Stimulated activated CD4-positive, alpha-beta T cell treated with anti-CD3 and anti-CD28 coated beads, Interleukin-2, amount 100 ng/mL, for 4 hours (primary cell): ENCODE measurements at places on chromosomes 16 and 17.
A peak's percentile ranks its signal among the peaks of the same experiment; 100 is the strongest.

DNA sequence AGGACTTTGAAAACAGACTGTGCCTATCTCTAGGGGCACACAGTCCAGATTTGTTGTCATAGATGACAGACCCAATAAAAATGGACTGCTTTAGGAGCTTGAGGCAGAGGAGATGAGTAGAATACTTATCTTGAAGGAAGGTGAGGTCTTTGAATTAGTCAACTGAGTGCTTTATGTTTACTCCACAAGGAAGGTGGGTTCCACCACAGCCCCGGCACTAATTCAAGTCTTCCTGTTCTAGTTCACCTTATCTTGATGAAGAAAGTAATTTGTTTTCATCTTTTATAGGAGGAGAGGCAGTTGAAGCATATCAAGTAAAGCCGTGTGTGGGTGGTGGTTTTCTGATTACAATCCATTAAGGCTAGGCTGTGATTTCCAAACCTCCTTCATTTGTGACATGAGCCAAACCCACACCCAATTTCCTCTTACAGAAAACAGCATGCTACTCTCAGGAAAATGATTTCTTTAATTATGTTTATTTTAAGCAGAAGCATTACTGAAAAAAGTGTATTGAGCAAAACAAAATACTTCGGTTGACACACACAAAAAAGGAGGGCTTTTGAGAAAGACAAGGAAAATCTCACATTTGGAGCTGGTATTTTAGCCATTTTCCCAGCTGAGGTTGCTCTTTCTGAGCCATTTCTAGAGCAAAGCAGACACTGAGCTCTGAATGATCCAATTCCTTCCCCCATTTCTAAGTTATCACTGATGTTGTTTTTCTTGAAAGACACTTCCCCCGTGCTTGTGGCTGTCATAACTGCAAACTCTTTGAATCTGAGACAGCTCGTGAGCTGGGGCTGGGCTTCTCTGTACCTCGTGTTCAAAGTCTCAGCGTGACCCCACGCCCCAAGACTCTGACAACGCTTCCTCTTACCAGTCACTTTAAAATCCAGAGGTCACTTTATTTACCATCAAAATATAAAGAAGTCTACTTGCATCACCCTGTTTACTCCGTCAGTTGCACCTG is 35.4 kb downstream of the CDRT15 start:
- DNase-seq = peak; percentile 23

GRCh38 chr17:41959336-41960095 is 7.1 kb upstream of the CNP start:
- DNase-seq = no peak

DNA sequence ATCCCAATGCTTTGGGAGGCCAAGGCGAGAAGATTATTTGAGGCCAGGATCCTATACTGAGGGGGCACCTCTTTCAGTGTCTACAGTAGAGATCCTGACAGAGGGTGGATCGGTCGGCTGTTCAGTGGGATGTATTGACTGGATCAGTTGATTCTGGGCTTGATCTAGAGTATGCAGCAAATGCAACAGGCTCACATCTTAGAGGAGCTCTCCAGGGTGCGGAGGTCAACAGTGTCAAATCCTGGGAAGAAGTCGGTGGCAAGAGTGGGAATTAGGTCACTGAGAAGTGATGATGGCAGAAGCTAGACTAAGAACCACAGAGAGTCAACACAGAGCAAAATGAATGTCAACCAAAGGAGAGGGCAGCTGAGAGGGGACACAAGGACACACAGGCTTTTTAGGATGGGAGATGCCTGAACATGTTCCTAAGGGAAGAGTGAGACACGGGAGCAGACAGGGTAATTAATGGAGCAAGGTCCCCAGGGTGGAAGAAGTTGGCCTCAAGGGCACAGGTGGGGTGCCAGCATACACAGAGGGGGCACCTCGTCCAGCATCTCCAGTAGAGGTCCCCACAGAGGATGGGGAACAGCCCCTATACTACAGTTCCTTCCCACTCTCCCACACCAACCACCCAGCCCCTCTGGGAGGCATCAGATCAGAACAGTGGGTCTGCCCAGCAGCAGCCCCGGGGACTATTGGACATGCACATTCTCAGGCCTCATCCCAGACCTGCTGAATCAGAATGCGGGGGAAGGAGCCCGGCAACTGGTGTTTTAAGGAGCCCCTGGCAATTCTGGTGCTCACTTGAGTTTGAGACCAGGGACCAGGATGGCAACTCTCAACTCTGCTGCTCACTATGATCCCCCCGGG is 10.0 kb upstream of the CYTH1 start:
- no peak for DNase-seq

DNA sequence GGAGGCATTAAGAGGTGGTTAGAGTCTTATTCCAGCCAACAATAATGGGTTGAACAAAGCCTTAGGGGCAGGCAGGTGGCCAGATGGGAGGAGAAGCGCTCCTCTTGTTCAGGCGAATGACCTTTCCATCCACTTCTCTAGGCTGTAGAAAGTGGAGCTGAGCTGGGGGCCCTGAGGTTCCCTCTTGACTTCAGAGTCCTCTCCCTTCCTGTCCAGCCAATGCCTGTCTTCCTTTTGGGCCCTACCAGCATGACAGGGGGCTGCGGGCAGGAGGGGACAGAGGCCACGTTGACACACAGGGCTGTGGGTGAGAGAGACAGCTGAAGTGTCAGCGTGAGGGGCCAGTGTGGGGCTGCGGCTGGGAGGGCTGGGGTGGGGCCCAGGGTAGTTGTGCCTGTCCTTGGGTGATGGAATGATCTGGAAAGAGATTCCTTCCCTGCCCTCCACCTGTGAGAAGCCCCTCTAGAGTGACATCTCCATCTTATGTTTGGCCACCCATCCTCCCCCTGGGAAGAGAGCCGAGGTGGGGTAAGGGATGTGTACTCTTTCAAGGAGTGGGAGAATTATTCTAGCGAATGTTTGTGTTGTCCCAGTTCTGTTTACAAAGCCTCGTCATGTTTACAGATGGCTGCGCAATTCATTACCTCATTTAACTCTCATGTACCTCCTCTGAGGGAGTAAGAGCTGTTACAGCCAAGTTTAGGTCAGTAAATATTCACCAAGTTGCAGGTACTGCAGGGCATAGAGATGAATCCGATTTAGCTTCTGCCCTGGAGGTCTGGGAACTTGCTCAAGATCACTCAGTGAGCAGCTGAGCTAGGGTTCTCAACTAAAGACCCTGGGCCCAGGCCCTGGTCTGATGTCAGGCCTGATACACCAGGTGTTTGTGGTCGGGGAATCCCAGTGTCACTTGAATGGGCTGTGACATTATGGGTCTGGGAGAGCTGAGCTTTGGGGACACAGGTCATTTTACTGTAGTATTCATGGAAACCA is 3.3 kb downstream of the ERBB2 start:
- no peak for DNase-seq

DNA sequence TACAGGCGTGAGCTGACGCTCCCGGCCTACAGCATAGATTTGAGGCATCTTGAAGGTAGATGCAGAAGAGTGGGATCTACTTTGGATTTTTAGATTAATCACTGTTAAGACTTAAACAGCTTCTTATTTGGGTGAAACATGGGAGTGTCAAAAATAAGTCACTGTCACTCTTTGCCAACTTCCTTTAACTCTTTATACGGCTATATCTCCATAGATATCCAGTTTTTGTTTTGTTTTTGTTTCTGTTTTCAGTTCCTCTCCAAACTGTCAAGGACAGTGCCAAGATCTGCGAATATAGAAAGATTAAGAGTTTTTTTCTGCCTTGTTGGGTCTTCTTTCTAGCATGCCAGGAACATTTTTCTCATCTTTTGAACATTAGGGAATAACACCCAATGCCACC is 706.1 kb downstream of the WWOX start:
- DNase-seq = no peak

DNA sequence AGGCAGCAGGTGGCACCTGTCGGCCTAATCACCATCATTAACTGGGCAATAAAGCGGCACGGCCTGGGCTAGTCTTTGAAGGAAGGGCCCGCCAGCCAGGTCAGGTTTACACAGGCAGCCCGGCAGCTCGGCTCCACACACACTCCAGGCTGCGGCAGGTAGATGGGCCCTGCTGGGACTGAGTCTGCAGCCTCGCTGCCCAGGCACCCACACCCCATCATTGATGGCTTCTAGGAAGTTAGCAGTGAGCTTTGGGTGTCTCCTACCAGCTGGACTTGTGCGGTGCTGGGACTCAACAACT is 6.8 kb upstream of the FOXN1 start:
- no peak for DNase-seq

DNA sequence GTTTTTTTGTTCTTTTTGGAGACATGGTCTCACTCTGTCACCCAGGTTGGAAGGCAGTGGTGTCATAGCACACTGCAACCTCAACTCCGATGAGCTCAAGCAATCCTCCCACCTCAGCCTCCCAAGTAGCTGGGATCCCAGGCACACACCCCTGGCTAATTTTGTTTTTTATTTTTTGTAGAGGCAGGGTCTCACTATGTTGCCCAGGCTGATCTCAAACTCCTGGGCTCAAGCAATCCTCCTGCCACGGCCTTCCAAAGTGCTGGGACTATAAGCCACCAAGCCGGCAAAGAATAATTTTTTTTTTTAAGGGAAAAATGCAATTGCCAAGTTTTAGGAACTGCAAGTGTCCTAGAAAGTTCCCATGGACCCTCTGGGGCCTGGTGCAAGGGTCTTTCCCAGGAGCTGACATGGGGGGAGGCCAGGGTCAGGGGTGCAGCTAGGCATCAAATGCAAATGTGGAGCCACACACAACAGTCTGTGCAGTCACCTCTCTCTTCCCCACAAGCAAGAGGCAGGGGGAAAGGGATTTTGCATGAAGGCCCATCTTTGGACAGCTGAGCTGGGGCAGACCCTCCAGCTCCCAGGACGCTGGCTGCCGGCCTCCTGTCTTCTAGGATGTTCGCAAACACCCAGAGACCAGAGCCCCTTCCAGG is 20.1 kb upstream of the BCAR1 start:
- DNase-seq = no peak
